ENCODE measurements at places on chromosomes 7 and 10. TPM values are rescaled to one million over a fixed set of nuclear protein-coding genes. Genes with fewer than 3 reads are reported as not detected.

- DNase-seq, result no peak
These were observed 197.9 kb upstream of the BMPER start for GRCh38 chr7:33707427-33707826.

Gene SAMD9
- 2.1 TPM for total RNA-seq

- DNase-seq, result no peak
These were observed 37.3 kb upstream of the TMEM254 start for GRCh38 chr10:80041162-80041561.

GRCh38 chr7:111486472-111487142 is 75.7 kb downstream of the IMMP2L start:
- DNase-seq, result no peak

GRCh38 chr10:98855403-98856189 is 380.1 kb downstream of the HPSE2 start:
- DNase-seq, result no peak

All from pancreas (tissue), 10 donors.